ENCODE measurements at places on chromosomes 3 and 15. TPM values are rescaled to one million over a fixed set of nuclear protein-coding genes. Genes with fewer than 3 reads are reported as not detected.

USP19 gene
- total RNA-seq, result 54.2 TPM

CCDC9B gene
- total RNA-seq, result 25.1 TPM

PAQR5 gene
- total RNA-seq, result 0.07 TPM

PIERCE2 gene
- total RNA-seq, result 1.1 TPM

SPPL2A gene
- 71.3 TPM for total RNA-seq

STARD5 gene
- 0.20 TPM for total RNA-seq

FSIP1 gene
- 0.63 TPM for total RNA-seq

SI gene
- total RNA-seq, result not detected

GOLGA8N gene
- 3.9 TPM for total RNA-seq

TCF12 gene
- total RNA-seq, result 62.6 TPM

DNA sequence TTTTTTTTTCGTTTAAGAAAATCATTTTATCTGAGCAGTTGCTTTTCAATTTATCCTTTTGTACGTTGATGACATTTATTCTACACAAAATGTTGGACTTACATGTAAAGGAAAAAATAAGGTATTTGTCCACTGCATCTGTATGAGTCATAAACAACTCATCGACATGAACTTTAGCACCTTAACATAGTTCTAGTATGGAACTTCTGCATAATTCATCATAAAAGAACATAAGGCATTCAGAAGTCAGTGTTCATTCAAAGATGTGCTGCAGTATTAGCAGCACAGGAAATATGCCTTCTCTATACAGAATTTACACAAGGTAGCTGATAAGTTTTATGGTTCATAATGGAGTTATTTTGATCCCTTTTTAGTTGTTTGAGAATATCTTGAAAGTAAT lies 801.6 kb downstream of the CADM2 start:
- DNase-seq, result no peak

GRCh38 chr15:86796521-86796920 lies 716.9 kb downstream of the AGBL1 start:
- no peak for DNase-seq

DNA sequence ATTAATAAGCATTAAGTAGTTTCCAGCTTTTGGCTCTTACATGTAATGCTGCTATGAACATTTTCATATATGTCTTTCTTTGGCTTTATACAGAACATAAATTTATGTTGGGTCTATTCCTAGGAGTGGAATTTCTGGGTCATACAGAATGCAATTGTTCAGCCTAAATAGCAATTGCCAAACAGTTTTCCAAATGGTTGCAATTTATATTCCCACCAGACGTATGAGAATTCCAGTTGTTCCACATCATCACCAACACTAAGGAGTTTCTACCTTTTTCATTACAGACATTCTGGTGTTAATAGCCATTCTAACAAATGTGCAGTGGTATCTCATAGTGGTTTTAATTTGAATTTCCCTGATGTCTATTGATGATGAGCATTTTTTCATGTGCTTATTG lies 160.1 kb upstream of the TMC3 start:
- DNase-seq, result no peak

GRCh38 chr3:70815817-70816216 lies 503.4 kb upstream of the MDFIC2 start:
- DNase-seq, result no peak

DNA sequence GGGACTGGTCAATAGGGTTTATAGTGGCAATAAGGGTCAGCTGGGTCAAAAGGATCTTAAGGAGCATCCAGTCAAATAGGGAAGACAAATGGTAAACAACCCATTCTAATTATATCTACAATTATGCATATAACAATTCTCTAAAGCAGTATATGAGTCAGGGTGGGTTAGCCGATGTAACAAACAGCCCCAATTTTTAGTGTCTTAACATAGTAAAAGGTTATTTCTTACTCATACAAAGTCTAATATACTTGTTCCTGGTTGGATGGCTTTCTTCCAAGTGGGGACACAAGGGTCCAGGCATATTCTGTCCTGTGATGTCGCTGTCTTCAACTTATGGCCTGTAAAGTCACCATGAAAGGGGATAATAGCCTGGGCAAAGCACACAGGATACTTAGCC lies 97.9 kb upstream of the GALNT15 start:
- no peak for DNase-seq

- DNase-seq, result no peak
Observed at GRCh38 chr15:88493844-88494243, 26.3 kb downstream of the MRPS11 start.

DNA sequence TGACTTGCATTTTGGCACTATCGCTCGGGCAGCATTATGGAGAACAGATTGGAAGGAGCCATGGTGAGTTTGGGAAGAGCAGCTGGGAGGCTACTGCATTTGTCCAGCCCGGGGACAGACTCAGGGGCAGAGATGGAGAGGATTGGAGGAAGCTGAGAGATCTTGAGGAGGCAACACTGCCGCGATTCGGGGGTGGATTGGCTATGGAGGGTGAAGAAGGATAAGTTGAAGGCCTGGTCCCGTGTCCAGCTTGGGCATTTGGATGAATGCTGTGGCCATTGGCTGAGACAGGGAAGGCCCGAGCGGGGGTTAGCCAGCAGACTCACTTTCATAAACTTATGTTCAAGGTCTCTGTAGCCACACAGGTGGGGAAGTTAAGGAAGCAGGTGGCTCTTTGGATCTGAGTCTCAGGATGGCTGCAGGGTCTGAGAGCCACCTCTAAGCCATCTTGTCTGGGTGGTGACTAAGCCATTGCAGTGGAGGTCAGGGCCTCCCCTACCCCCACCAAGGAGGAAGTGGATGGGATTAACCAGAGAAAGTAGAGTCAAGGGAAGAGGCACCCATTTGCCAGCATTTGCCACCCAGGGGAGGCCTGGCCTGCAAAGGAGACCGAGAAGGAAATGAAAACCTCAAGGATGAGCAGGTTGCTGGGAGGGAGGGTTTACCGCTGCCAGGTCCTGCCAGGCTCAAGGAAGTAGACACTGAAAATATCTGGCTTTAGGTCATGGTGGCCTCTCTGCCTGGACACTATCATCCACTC lies 144.0 kb upstream of the TLE3 start:
- no peak for DNase-seq

DNA sequence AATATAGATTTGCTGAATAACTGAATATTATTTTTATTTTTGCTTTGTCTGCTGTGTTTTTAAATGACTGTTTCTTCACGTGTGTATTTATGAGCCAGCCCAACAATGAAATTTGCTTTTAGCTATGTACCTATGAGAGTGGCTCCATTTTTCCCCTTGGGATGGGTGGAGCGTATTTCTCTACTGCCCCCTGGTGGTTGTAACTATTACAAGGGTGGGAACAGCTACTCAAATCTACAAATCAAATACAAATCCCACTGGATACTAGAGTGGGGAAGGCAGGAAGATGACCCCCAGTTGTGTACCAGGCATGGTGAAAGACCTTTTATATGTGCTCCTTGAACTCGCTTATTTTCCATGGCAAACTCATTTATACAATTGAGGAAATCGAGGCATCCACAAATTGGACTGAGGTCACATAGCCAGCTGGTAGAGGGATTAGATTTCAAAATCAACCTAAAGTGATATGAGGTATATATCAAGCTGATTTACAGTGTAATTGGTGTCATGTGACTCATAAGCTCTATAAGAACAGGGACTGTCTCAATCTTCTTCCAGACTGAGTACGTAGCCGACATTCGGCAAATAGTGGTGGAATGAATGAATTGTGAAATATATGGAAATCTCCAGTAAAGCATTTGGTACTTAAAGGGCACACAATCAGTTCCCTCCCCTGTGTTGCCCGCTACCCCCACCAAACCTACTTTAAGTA lies 69.5 kb upstream of the VEPH1 start:
- peak; percentile 37 for DNase-seq

GRCh38 chr3:132535575-132536441 lies 61.3 kb upstream of the ACKR4 start:
- peak; percentile 58 for DNase-seq

- DNase-seq, result no peak
Observed at GRCh38 chr3:192516820-192517219, 210.5 kb downstream of the FGF12 start.

GRCh38 chr15:36332301-36332700 lies 247.1 kb upstream of the CDIN1 start:
- DNase-seq, result no peak

DNA sequence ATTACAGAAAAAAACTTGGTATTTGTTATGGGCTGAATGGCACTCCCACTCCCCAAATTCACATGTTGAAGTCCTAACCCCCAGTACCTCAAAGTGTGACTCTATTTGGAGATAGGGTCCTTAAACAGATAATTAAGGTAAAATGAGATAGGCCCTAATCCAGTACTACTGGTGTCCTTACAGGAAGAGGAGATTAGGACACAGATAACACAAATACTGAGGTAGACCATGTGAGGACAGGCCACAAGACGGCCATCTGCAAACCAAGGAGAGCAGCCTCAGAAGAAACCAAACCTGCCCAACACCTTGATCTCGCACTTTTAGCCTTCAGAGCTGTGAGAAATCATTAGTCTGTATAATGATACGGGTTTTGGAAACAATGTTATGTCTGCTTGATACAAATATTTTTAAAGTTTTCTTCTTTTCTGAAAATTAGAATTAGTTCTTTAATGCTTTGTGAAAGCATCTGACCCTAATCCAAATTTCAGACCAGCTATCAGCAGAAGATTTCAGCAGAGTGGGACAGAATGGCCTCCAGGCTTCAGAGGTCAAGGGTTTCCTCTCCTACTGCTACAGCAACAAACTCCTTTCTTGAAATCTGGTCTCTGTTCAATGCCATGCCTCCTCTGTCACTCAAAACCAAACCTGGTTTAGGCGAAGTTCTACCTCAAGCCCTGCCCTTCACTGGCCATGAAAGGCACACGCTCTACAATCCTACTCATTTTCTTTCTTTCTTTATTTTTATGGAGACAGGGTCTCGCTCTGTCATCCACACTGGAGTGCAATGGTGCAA lies 22.0 kb upstream of the HDC start:
- DNase-seq, result no peak

DNA sequence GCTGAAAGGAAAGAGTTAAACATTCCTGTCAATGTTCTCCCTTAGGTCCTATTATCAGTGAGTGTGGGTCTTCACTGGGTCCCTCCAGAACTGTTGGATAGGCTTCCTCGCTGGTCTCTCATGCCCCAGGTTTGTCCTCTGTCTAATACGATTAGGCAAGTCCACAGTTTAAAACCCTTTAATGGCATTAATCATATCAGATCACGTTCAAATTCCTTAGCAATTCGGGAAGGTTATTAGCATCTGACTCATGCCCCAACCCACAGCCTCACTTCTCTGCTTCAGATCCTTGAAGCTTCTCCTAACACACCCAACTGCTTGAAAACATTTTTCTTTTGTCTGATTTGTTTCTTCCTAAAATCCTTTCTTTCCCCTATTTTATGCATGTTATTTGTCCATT lies 224.3 kb upstream of the ATP10A start:
- no peak for DNase-seq

- DNase-seq, result no peak
Observed at GRCh38 chr15:52796753-52797520, 6.8 kb upstream of the ONECUT1 start.

GRCh38 chr3:39809181-39809994 lies at the start of gene MYRIP:
Gene MYRIP (plus strand): TSS chr3:39809609. CDS start chr3:39900817, 91,208 bp downstream.
- DNase-seq, result peak; percentile 22

- no peak for DNase-seq
Observed at GRCh38 chr3:195692781-195693427, 27.9 kb upstream of the MUC20 start.

GRCh38 chr15:74541494-74542165 lies 610 bp downstream of the ARID3B start:
- DNase-seq, result no peak

DNA sequence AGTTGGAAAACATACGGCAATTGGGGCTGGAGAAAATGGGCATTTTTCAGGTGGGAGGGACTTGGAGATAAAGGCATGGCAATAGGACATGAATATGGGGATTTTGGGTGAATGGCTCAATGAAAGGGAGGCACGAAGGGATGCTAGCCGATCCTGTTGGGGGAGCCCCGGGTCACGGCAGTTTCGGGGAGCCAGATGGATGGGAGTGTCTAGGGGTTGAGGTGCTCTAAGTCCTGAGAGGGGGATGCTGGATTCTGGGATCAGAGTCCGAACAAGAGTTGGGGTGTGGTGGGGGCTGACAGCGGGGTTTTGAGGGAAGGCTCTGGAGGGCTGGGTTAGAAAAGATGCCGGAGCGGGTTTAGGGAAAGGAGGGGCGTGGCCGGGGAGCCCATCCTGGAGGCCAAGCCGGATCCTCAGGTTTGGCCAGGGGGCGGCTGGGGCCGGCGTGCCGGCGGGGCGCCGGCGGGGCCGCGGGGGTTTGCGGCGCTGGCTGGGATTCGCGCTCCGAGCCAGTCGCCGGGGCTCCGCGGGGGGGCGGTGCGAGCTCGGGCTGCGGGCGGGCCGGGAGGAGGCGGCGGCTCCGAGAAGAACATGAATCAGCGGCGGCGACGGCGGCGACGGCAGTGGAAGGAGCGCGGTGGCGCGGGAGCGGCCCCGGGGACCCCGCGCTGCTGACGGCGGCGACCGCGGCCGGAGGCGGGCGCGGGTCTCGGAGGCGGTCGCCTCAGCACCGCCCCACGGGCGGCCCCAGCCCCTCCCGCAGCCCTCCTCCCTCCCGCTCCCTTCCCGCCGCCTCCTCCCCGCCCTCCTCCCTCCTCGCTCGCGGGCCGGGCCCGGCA lies at the start of gene TYRO3:
TYRO3 (plus strand) TSS at position 813 of the 839 bp plus-strand sequence. CDS start 46 bp downstream, outside the sequence.
- DNase-seq, result no peak

GRCh38 chr3:13885704-13886010 lies 5.8 kb upstream of the WNT7A start:
- no peak for DNase-seq

DNA sequence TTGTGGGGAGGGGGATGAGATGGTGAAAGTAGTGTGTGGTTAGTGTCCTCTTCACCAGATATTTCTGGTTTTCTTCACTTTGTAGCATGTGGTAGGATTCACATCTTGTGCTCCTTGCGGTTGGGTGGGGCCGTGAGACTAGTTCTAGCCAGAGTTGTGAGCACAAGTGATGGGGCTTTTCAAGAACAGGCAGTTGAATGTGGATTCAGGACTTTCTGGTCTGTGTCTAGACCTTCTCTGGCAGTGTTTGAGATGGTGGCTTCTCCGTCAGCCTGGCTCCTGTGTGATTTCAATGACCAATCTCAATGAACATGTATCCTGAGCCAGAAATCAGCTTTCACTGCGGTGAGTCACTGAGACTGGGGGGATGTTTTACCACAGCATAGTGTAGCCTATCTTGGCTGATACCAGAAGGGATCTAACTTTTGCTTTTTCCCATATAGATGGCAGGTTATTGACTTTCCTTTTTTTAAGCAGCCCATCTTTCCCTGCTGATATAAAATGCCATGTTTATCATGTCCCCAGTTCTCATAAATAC lies 82.6 kb downstream of the RPLP1 start:
- no peak for DNase-seq
